ENCODE measurements at places on chromosomes 7 and 10.

GRCh38 chr7:102898532-102898859 is 14.3 kb upstream of the LRRC17 start:
- no peaks in the 10 kb centered on the region for H3K36me3 ChIP-seq
- H3K4me1 ChIP-seq: no peaks in the 10 kb centered on the region
- no peaks in the 10 kb centered on the region for H3K27me3 ChIP-seq

DNA sequence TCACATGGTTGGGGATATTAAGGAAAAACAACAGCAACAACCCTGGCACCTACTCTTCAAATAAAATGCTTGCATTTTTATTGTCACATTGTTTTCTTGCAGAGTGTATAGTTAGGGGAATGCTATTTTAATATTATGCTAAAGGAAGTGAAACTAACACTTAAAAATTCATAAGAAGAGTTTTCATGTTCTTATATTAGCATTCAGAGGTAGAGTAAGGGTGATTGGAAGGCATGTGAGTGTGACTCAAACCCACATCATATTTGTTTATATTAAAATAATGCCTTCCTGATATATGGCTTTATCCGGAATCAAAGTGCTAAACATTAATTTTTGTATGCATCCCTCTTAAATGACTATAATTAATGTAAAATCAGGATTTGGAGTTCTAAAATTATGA is 59.8 kb upstream of the TES start:
- no peaks in the 10 kb centered on the region for H3K36me3 ChIP-seq
- no peak overlapping the region for H3K27ac ChIP-seq
- peaks cover 8% of the 10 kb centered on the region for H3K4me1 ChIP-seq
- peaks cover 6% of the 10 kb centered on the region for H3K27me3 ChIP-seq
- DNase-seq: no peak

GRCh38 chr10:82288461-82288881 is 413.5 kb downstream of the NRG3 start:
- H3K4me3 ChIP-seq: no peak overlapping the region
- H3K36me3 ChIP-seq: no peaks in the 10 kb centered on the region
- DNase-seq: no peak

DNA sequence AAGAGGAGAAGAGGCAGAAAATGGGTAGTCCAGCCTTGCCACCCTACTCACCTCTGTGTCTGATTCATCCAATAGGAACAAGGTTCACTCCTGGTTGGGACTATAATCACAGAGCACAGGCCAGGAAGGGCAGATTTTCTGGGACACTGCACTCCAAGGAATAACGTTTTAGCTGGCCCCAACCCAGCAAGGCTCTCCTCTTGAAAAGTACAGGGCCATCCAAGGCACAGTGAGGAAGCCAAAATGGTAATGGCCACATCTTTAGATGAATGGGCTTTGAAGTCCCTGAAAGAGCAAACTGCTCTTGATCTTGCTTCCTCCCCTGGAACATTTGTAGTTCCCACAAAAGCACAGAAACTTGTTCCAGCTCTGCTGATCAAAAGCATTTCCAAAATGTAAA is 149.4 kb downstream of the GRM3 start:
- no peaks in the 10 kb centered on the region for H3K36me3 ChIP-seq
- no peaks in the 10 kb centered on the region for H3K4me1 ChIP-seq
- DNase-seq: no peak
- H3K27ac ChIP-seq: no peak overlapping the region
- no peaks in the 10 kb centered on the region for H3K27me3 ChIP-seq

GRCh38 chr10:76310588-76311080 is 879.2 kb downstream of the LRMDA start:
- no peak overlapping the region for H3K4me3 ChIP-seq
- no peaks in the 10 kb centered on the region for H3K4me1 ChIP-seq
- no peaks in the 10 kb centered on the region for H3K36me3 ChIP-seq
- no peak overlapping the region for H3K27ac ChIP-seq
- no peaks in the 10 kb centered on the region for H3K27me3 ChIP-seq

DNA sequence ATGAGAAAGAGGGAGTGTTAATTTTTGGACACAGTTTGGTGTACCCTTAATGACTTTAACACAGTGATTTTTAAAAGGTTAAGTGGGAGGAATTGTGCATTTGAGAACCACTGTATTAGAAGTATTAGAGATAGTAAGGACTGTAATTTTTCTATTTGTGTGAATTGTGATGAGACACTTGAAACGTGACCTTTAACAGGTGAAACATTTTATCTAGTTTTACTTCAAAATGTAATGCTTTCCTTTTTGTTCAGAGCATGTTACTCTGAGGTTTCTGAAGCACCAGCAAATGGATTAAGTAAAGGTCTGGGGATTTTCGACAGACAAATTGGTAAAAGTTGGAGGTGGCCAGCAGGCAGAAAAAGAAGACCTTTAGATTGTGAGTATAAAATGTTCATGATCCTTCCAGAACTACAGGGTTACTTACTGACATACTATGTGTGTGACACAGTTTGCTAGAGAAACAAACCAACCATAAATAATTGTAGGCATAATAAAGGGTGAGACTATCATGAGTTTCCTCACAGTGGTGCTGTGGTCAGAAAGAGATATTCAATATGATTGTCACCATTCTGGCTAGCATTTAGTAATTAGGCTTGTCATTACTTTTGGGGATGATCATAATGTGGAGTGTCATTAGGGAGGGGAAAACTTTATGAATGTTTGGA is 26.1 kb downstream of the LCOR start:
- H3K4me3 ChIP-seq: no peak overlapping the region
- H3K36me3 ChIP-seq: peaks cover 63% of the 10 kb centered on the region
- no peaks in the 10 kb centered on the region for H3K27me3 ChIP-seq
- no peak for DNase-seq

GRCh38 chr7:136138991-136139390 is 161.8 kb upstream of the MTPN start:
- H3K36me3 ChIP-seq: no peaks in the 10 kb centered on the region
- H3K27me3 ChIP-seq: no peaks in the 10 kb centered on the region
- no peaks in the 10 kb centered on the region for H3K4me1 ChIP-seq
- H3K4me3 ChIP-seq: no peak overlapping the region
- no peak overlapping the region for H3K27ac ChIP-seq

GRCh38 chr7:458511-459245 is 61.0 kb downstream of the PDGFA start:
- no peaks in the 10 kb centered on the region for H3K36me3 ChIP-seq
- no peaks in the 10 kb centered on the region for H3K4me1 ChIP-seq
- no peak for DNase-seq
- H3K27me3 ChIP-seq: no peaks in the 10 kb centered on the region

DNA sequence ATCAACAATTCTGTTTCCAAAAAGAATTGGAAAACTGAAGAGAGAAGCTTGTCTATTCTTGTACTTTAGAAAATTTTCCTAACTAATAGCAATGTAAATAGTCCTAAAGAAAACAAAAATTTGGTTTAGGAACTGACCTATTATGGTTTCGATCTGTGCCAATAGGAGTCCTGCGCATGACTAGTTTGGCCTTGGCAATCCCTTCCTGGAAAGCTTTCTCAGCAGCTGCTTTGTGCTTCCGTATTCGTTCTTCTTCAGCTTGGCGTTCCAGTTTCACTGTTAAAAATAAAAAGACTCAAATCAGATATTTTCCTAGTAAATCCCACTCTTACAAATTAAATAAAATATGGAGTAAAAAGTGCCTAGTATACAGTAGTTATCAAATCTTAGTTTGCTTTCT is 36.6 kb downstream of the FZD9 start:
- H3K27me3 ChIP-seq: no peaks in the 10 kb centered on the region
- H3K27ac ChIP-seq: no peak overlapping the region
- DNase-seq: no peak
- no peak overlapping the region for H3K4me3 ChIP-seq
- H3K36me3 ChIP-seq: peaks cover 91% of the 10 kb centered on the region

GRCh38 chr10:127276794-127277462 is 80.5 kb upstream of the INSYN2A start:
- H3K27ac ChIP-seq: no peak overlapping the region
- H3K36me3 ChIP-seq: no peaks in the 10 kb centered on the region
- H3K4me1 ChIP-seq: no peaks in the 10 kb centered on the region
- H3K4me3 ChIP-seq: no peak overlapping the region
- no peak for DNase-seq
- H3K27me3 ChIP-seq: peaks cover 8% of the 10 kb centered on the region

DNA sequence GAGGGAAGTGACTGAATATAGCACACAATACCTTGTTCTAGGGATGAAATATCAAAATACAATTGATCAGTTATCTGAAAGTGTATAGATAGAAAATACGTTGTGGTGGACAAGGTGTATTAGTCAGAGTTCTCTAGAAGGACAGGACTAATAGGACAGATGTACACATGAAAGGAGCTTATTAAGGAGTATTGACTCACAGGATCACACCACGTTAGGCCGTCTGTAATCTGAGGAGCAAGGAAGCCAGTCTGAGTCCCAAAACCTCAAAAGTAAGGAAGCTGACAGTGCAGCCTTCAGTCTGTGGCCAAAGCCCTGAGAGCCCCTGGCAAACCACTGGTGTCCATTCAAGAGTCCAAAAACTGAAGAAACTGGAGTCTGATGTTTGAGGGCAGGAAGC is 406.1 kb downstream of the MDFIC start:
- no peaks in the 10 kb centered on the region for H3K27me3 ChIP-seq
- no peak overlapping the region for H3K4me3 ChIP-seq
- DNase-seq: no peak
- H3K27ac ChIP-seq: no peak overlapping the region
- peaks cover 4% of the 10 kb centered on the region for H3K4me1 ChIP-seq

DNA sequence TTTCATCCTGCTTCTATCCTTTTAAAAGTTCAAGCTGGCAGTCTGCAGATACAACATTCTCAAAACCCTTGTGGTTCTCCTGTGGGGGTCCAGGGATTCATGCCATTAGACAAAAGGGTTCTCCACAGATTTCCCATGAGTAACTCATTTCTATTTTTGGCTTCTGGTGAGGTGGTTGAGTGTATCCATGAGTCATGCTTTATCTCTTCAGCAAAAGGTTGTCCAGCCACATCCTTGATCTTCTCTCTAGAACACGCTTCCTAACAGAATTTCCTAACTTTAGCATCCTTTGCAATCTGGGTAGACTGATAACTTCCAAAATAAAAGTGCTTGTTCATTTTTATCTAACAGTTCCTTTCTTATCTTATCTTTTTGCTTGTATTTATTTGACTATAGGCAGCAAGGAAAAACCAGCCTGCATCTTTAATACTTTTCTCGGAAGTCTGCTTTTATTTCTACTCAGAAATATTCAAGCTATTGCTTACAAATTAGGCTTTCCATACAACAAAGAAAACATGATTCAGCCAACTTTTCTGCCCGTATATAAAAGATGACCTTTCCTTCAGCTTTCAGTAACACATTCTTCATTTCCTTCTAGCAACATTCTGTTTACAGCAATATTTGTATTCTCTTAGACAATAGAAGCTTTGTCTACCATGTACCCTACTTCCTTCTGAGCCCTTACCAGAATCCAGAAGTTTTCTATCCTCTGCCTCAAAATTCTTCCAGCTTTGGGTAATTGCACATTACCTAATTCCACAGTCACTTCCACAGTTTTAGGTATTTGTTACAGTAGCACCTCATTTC is 79.3 kb upstream of the IL6 start:
- H3K27ac ChIP-seq: no peak overlapping the region
- H3K27me3 ChIP-seq: peaks cover 55% of the 10 kb centered on the region

Measured in activated T-cell treated with anti-CD3 and anti-CD28 coated beads, Interleukin-2, amount 50 U/mL, for 24 hours (primary cell).